ENCODE measurements at places on chromosomes 4 and X. TPM values are rescaled to one million over a fixed set of nuclear protein-coding genes. Genes with fewer than 3 reads are reported as not detected.

- H3K36me3 ChIP-seq, result no peaks in the 10 kb centered on the region
- H3K4me3 ChIP-seq, result no peak overlapping the region
- H3K4me1 ChIP-seq, result no peaks in the 10 kb centered on the region
- H3K27me3 ChIP-seq, result no peaks in the 10 kb centered on the region
These were observed 11.8 kb upstream of the ZNF630 start for GRCh38 chrX:48083212-48083611.

- no peaks in the 10 kb centered on the region for H3K4me1 ChIP-seq
- no peaks in the 10 kb centered on the region for H3K36me3 ChIP-seq
- H3K27ac ChIP-seq, result no peak overlapping the region
- H3K27me3 ChIP-seq, result no peaks in the 10 kb centered on the region
- H3K4me3 ChIP-seq, result no peak overlapping the region
These were observed 277.2 kb downstream of the CXXC4 start for GRCh38 chr4:104217526-104217925.

- H3K36me3 ChIP-seq, result no peaks in the 10 kb centered on the region
- H3K27me3 ChIP-seq, result no peaks in the 10 kb centered on the region
- H3K27ac ChIP-seq, result no peak overlapping the region
- DNase-seq, result no peak
- peaks cover 7% of the 10 kb centered on the region for H3K4me1 ChIP-seq
These were observed 66.6 kb downstream of the FBXO8 start for GRCh38 chr4:174216799-174217272.

- no peak for DNase-seq
- H3K4me3 ChIP-seq, result no peak overlapping the region
- H3K27me3 ChIP-seq, result no peaks in the 10 kb centered on the region
- H3K27ac ChIP-seq, result no peak overlapping the region
- no peaks in the 10 kb centered on the region for H3K4me1 ChIP-seq
- H3K36me3 ChIP-seq, result peaks cover 35% of the 10 kb centered on the region
These were observed 2.6 kb upstream of the NDUFC1 start for GRCh38 chr4:139304920-139305319.

DNA sequence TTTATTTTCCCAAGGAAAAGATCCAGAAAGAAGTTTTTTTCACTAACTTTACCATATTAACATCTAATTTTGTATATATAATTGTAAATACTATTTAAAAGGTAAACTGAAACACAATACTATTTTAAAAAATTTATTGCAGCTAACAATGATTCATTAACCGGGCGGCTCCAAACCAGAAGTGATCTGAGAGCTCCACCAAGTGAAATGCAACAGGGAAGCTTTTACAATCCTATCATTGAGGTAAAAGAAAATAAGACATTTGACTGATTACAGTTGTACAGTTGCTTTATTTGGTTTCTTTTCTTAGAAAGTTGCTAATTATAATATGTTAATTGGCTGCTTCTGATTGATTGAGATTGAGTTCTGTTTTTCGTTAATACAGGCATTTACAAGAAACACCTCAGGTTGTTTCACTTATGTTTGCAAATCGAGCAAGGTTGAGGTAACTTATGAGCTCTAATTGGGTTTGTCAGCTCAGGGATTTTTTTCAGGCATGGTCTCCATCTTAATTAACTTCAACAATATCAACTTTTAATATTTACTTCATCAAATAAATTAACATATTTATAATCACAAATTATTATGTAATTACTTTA, 220.2 kb upstream of the UGT8 start:
- no peak overlapping the region for H3K27ac ChIP-seq
- H3K4me3 ChIP-seq, result no peak overlapping the region
- H3K36me3 ChIP-seq, result no peaks in the 10 kb centered on the region
- no peaks in the 10 kb centered on the region for H3K27me3 ChIP-seq
- H3K4me1 ChIP-seq, result no peaks in the 10 kb centered on the region

GRCh38 chr4:56348576-56348975, 38.7 kb downstream of the AASDH start:
- H3K27ac ChIP-seq, result no peak overlapping the region
- no peaks in the 10 kb centered on the region for H3K36me3 ChIP-seq
- H3K27me3 ChIP-seq, result no peaks in the 10 kb centered on the region
- no peak overlapping the region for H3K4me3 ChIP-seq
- no peaks in the 10 kb centered on the region for H3K4me1 ChIP-seq

Gene GATA1
- not detected for total RNA-seq

Gene CFAP47
- 1.8 TPM for total RNA-seq

All from A673 (cell line).